Thymus (tissue), 14 donors: ENCODE measurements at places on chromosomes 12 and 14.

- DNase-seq, result no peak
Measured at GRCh38 chr12:45462506-45462905, 246.6 kb downstream of the ANO6 start.

DNA sequence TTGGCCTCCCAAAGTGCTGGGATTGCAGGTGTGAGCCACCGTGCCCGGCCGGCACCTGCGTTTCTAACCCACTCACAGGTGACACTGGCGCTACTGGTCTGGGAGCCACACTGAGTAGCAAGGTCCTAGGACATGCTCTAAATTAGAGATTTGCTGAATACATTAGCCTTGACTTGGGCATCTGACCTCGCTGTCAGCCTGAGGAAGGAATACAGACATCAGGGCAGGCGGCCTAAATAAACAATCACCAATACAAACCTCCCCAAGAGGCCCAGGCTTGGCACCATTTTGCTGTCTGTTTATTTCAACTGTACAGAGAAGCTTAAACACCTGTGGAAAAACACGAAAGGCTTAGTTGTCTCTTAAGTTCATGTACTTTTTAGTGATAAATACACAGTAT lies 27.5 kb downstream of the P2RX4 start:
- DNase-seq, result no peak

GRCh38 chr12:89041078-89041477 lies 311.2 kb downstream of the DUSP6 start:
- DNase-seq, result no peak

DNA sequence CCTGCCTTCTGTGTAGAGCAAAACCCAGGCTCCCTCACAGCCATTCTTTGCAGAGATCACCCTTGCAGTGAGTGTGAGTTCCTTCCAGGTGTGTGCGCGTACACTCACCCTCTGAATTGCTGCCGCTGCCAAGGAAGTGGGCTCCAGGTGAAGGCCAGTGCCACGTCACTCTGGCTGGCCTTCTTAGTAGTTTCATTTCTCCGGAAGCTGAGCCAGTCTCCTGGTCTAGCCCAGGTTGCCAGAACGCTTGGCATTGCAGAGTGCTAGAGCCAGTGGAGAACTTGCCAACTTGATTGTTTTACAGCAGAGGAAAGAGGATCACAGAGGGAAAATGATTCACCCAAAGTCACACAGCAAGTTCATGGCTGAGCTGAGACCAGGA lies 11.0 kb downstream of the CBLN3 start:
- DNase-seq, result no peak

DNA sequence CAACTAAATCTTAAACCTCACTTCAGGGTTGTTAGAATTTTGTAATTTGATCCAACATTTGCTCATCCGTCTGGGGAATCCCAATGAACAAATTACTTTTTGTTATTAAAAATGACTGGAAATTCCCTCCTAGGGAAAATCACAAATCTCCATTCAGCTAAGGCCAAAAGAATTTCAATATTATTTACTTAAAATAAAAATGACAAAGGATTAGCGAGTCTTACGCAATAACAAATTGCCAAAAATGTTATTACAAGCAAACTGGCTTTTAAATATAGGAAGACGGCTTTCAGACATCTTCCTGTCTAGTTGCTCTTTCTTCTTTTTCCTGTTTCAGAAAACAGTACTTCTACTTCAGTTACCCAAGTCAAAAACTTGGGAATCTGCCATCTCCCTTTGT lies 92.4 kb upstream of the TSPAN8 start:
- DNase-seq, result no peak
